ENCODE measurements at places on chromosomes 12 and 14.

DNA sequence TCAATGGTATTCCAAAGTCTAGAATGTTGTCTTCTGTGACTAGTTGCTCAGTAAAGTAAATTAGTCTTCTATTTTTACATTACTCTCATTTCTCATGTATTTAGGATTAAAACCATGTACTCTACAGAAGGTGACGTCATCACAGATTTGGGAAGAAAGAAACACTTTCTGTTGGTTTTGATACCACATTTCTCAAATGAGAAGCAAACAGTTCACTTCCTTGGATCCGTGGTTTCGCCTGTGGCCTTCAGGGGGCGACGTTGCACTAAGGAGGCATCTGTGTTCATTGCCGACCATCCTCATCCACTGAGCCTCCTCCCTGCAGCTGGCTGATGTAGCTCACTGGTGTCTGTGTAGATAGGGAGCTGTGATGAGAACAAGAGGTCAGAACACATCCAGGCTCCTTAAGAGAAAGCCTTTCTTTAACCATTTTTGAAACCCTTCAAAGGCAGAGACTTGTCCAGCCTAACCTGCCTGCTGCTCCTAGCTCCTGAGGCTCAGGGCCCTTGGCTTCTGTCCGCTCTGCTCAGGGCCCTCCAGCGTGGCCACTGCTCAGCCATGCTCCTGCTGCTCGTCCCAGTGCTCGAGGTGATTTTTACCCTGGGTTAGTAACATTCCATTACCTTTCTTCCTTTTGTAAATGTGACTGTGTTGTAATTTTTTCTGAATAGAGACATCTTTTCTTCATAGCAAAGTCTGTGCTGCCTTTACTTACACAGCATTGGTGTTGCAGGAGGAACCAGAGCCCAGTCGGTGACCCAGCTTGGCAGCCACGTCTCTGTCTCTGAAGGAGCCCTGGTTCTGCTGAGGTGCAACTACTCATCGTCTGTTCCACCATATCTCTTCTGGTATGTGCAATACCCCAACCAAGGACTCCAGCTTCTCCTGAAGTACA, 220.6 kb upstream of the OR4E1 start:
- no peak for DNase-seq

- no peak for DNase-seq
These were observed 78.5 kb downstream of the CCDC91 start for GRCh38 chr12:28268608-28269229.

DNA sequence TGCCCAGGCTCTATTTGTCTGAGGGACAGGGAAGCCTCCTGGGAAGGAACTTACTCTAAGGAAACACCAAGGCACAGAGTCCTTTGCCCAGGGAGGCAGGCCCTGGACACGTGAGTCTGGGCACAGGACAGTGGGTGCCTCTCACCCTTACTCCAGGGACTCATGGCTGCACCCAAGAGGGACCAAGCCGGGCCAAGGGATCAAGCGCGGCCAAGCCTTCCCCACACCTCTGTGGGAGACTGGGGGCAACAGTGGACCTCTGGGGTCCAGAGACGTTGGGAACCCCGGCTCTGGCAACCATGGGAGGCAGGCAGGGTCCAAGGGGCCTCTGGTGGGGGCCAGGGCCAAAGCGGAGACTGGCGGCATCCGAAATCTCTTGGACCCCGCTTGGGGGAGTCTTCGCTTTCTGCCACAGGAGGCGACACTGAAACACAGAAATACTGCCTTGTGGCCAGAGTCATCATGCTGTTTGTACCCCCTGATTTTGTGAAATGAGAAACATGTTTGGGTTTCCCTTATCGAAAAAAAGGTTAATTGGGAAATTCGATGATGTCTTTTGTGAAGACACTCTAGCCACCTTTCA, 51.7 kb upstream of the BCL11B start:
- no peak for DNase-seq

- no peak for DNase-seq
These were observed 22.9 kb downstream of the PROX2 start for GRCh38 chr14:74852922-74853530.

DNA sequence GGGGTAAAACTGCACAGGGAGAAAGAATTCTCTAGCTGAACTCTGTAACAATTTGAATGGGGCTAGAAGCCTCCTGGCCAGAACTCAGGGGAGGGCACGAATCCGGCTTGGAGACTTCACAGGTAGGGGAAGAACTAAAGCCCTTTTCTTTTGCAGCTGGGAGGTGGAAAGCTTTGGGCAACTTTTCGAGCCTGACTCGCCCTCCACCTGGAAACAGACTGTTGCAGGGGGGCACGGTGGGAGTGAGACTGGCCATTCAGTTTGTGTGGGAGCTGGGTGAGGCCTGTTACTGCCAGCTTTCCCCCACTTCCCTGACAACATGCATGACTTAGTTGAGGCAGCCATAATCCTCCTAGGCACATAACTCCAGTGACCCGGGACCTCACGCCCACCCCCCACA, 135.8 kb downstream of the PLCZ1 start:
- no peak for DNase-seq

DNA sequence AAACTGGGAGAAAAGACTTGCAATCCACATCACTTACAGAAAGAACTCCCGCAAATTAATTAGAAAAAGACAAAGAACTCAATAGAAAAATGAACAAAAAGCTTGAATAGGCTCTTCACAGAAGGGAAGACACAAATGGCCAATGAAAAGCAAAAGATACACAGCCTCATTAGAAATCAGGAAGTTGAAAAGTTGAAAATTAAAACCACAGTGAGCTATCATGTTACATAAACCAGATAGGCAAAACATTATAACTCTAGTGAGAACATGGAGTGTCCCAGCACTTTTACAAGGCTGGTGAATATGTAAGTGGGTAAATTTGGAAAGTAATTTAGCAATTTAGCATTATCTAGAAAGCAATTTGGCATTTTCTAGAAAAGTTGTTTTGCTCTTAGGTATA, 158.4 kb upstream of the RASSF8 start:
- DNase-seq: no peak

DNA sequence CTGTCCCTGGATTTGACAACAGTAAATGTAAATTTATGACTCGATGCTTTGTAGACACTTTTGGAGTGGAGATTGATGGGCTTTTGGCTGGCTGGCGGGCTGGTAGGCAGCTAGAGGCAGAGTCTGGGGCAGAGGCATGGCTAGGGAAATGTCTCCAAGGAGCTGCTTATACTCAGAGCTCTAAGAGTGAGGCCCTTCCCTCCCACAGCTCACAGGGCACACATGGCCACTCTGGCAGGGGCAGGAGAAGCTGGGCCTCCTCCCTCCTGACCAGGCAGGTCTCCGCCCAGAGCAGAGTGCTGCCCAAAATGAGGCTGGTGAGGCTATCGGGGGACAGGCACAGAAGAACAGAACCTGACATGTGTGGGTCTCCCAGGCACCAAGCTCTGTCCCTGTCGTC, 67.5 kb downstream of the GALNT16 start:
- DNase-seq: no peak

GRCh38 chr12:119006746-119007145, 25.4 kb downstream of the SRRM4 start:
- DNase-seq: no peak

DNA sequence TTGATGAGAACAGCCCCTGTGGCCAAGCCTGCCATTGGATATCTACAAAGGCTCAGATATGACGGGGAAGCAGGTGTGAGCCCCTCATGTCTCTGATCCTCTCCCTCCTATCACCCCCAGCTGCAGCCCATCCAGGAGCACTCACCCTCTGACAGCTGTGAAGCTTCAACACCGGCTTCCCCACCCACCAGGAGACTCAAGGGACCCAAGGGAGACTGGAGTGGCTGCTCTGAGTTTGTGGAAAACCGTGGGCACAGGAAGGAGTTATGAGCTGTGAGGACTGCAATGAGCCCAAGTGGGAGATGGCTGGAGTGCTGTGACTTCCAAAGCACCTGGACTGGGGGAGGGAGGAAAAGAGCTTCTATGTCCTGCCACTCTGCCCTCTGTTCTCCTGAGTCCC, 7.9 kb downstream of the IFI27L2 start:
- no peak for DNase-seq
